ENCODE measurements at places on chromosomes 1 and 21.

GRCh38 chr1:31227891-31228568 lies 11.7 kb downstream of the NKAIN1 start:
- no peak for DNase-seq

GRCh38 chr1:33928251-33928650 lies 64.4 kb downstream of the HMGB4 start:
- DNase-seq: no peak

- DNase-seq: no peak
Observed at GRCh38 chr1:93353286-93353685, 7.6 kb downstream of the DR1 start.

DNA sequence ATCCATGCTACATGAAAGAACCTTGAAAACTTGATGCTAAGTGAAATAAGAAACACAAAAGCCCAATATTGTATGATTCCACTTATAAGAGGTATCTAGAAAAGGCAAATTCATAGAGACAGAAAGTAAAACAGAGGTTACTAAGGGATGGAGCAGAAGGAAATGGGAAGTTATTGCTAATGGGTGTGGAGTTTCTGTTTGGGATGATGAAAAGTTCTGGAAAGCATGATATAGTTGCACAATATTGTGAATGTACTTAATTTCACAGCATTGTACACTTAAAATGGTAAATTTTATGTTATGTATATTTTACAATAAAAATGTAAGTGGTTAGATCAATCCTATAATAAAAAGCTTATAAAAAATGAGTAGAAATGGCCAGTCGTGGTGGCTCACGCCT lies 1.6 kb upstream of the NECAP2 start:
- no peak for DNase-seq

DNA sequence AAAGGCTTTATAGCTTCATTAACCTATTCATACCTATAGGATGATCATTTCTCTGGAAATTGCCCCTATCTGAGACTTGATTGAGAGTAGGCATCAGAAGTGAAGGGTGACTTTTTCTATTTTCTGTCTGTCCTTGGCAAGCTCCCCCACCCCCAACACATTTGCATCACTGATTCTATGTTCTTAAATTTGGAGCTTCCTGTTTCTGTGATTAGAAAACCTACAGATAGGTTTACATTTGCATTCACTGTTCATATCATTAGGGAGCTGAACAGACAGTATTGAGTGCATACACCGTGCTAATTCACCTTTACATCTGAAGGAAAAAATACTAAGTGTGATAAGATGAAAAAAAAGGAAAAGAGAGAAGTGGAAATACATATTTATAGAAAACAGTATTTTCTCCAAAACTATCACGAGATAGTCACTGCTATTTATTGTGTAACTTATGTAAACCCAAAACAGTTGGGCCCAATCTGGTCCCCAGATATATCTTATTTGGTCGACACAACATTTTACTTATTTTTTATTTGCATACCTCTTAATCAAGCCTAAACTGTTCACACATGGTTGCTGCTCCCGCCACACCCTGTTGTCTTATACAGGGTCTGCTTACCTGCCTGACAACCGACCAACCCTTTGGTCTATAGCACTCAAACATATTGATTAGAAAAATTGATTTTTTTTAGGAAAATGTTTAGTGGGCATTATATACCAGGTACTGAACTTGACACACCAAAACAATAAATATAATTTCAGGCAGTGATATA lies 218.8 kb downstream of the NTNG1 start:
- DNase-seq: no peak

GRCh38 chr1:85334962-85335361 lies 58.5 kb upstream of the BCL10 start:
- DNase-seq: no peak

GRCh38 chr1:24897263-24898151 lies 32.6 kb downstream of the RUNX3 start:
- no peak for DNase-seq

DNA sequence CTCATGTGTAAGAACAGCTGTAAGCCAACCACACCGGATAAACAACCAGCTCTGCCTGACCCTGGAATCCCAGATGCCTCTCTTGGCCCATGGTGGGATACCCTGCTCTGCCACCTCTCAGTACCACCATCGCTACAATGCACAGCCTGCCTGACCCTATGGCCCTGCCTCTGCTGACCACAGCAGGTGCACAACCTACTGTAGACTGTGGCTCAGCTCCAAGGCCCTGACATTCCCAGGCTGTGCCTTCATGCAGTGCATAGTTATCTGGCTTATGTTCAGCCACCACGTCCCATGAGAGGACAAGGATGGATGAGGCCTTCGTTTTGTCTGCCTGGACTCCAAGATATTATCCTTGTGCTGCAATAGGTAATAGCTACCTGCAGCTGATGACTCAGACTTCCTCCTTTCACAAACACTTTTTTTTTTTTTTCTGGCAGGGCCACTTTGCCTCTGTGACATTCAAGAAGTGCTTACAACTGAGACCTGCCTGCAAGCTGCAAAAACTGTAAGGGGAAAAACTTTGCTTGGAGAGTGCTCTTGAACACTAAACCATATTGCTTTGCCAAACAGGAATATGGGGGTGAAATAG lies 177.7 kb downstream of the URB2 start:
- DNase-seq: no peak

GRCh38 chr1:111204201-111204982 lies 3.9 kb upstream of the DENND2D start:
- peak; percentile 50 for DNase-seq

- no peak for DNase-seq
Observed at GRCh38 chr1:184037849-184038591, 492 bp upstream of the COLGALT2 start.

DNA sequence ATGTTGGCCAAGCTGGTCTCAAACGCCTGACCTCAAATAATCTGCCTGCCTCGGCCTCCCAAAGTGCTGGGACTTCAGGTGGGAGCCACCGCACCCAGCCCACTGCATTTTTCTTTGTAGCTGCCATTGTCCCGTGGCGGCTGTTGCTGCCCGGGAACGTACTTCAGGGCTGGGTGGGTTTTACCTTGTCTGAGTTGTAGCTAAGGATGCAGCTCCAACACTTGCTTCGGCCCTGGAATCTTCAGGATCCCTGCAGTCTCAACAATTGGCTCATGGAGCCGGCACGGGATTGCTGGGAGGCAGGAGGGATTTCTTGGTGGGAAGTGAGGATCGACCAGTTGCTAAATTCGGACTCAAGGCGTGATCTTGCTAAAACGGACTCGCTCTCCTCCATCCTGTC lies 10.7 kb downstream of the TNFRSF8 start:
- DNase-seq: no peak

DNA sequence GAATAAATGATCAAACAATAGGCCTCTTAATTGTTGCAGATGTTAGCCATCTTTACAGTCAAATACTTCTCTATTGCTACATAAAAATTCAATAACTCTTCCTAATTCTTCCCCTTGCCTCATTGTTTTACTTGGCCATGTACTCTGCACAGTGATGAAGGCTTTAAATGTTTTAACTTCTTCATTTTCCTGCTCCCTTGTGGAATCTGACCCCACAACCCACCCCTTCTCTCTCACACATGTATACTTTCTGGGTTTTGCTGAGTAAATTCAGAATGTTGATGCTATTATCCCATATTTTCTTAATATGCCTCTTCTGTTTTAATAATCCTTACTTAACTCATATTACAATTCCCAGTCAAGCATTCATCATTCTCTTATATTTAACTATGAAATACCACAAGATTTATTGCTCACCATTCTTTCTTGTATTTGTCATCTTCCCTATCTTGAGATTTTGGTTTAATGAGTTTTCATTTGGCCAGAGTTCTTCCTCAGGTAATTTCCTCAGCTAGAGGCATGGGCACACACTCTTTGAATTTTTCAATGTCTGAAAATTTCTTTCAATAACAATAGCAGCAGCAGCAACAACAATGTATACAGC lies 327.8 kb upstream of the USP24 start:
- no peak for DNase-seq

DNA sequence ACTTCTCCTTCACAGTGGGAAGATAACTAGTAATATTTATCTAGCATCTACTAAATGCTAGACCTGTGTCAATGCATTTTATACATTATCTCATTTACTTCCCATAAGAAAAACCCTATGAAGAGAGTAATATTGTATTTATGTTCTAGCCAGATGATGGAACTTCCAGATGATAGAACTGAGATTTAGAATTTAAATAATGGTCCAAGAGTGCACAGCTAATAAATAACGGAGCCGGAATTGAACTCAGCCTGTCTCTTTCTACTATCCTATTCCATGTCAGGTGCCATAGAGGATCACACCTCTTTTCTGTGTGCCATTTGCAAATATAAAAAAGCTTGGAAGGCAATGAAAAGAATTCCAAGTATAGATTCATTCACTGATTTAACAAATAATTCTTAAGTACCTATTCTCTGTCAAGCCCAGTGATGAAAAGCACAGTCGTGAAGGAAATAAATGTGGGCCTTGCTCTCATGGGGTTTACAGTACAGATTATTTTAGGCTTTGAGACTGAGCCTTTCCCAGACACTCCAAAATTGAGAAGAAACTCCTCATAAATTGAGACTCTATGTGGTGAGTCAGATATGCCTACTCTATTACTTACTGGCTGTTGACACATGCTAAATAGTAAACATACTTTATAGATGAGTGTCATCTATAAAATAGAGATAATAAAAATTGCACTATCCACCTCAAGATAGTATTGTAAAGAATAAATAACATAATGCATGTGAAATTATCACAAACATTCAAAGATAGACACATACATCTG lies 378.0 kb upstream of the PRMT6 start:
- no peak for DNase-seq

DNA sequence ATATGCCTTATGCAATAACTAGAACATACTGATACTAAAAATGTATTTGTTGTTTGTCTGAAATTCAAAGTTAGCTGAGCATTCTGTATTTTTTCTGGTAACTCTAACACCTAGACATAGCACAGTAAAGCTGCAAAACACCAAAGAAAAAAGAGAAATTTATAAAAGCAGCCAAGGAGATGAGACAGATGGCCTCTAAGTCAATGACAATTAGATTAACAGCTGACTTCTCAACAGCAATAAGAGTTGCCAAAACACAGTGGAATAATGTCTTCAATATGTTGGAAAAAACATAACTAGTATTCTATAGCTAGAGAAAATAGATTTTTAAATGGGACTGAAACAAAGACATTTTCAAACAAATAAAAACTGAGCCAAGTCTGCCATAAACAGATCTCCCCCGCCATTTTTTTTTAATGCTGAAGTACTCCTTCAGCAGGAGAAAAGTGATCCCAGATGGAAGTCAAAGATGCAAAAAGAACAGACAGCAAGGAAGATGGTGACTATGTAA lies 81.3 kb downstream of the SYF2 start:
- DNase-seq: no peak

DNA sequence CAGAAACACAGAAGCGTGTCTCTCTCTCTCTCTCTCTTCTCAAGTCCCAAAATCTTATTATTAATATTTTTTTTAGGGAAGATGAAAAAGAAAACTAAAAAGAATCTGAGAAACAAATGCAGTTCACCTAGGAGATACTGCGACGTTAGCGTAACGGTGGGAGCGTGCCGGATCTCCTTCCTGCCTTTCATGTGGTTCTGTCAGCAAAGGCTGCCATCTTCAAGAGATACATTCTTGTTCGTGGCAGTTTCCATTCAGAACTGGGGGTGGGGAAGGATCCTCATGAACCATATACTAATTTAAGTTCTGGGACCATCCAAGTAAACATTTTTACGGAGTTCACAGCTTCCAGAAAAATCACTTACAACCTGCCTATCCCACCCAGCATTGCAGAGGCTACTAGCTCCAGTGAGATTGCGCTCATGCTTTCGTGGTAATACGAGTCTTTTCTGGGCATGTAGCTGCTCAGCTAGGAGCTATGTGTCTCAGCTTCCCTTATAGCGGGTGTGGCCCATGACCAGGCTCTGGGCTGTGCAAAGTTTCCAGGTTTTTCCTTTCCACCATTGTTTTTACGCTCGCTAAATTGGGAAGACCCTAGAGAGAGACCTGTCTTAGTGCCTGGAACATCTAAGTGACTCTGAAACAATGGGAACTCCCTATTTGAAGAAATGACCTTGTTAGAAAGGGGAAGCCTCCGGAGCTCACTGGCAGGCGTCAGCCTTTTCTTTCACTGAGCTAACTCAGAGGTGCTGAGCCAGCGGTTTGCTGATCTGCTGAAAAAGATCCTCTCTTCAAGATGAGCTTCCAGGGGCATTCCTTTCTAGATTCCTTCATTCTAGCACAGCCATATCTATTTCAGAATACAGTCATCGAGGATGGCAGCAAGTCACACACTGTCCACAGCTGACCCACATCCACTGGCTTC lies 17.3 kb downstream of the SLAMF1 start:
- DNase-seq: no peak

GRCh38 chr1:61139775-61140549 lies 57.6 kb downstream of the NFIA start:
- no peak for DNase-seq

DNA sequence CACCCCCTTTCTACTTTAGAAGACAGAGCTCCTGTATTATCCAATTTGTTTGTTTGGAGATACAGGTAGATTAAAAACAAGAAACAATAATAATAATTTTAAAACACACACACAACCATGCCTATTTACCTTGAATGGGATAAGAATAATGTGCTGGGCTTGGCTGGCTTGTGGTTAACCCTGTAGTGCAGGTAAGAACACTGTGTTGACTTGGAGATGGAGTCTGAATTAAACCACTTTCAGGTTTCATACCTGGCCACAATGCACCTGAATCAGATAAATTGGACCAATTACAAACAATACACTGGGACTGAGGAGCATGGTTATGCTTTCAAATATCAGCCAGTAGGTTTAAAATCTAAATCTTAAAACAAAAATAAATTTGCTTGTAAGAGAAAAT lies 60.8 kb downstream of the EYA3 start:
- no peak for DNase-seq

GRCh38 chr1:29559056-29559455 lies 322.7 kb downstream of the PTPRU start:
- DNase-seq: no peak

DNA sequence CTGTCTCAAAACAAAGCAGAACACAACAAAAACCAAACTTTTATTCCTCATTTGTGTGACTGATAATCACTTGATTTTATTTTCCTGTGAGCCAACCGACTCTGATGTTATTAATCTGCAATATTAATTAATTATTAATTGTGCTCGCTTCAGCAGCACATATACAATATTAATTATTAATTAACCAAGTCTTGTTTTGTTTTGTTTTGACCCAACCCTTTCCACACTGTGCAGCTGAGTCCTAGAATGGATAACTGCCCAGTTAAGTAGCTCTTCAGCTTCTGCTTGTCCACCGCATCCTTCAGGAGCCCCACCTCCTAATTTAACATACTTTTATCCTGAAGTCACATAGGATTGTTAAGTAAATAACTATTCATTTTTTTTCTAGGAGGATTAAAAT lies 47.4 kb upstream of the EXO1 start:
- DNase-seq: no peak

DNA sequence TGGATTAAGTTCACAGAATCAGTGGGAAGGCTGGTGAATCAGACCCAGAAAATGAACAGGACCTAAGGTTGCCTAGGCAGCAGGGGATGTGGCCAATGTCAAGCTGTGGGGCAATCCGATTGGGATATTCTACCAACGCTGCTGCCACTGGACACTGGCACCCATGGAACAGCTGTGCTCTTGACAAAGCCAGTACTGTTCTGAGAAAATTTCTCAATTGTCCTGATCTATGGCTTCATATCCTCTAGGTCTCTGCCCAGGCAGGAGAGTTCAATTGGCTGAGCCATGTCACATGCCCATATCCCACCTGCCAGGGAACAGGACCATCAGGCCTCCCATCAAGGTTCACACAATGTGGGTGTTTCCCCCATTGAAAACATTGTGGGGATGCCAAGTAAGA lies 6.2 kb downstream of the TACSTD2 start:
- DNase-seq: no peak

Data from stimulated activated CD8-positive, alpha-beta memory T cell treated with anti-CD3 and anti-CD28 coated beads, Interleukin-4, amount 100 ng/mL, for 4 hours (primary cell).